Stimulated activated CD8-positive, alpha-beta memory T cell treated with anti-CD3 and anti-CD28 coated beads, Interleukin-4, amount 100 ng/mL, for 48 hours (primary cell): ENCODE measurements at places on chromosomes 12 and 14.

- DNase-seq = peak; percentile 69
Observed at GRCh38 chr12:6764011-6764828, 1.9 kb upstream of the PTMS start.

DNA sequence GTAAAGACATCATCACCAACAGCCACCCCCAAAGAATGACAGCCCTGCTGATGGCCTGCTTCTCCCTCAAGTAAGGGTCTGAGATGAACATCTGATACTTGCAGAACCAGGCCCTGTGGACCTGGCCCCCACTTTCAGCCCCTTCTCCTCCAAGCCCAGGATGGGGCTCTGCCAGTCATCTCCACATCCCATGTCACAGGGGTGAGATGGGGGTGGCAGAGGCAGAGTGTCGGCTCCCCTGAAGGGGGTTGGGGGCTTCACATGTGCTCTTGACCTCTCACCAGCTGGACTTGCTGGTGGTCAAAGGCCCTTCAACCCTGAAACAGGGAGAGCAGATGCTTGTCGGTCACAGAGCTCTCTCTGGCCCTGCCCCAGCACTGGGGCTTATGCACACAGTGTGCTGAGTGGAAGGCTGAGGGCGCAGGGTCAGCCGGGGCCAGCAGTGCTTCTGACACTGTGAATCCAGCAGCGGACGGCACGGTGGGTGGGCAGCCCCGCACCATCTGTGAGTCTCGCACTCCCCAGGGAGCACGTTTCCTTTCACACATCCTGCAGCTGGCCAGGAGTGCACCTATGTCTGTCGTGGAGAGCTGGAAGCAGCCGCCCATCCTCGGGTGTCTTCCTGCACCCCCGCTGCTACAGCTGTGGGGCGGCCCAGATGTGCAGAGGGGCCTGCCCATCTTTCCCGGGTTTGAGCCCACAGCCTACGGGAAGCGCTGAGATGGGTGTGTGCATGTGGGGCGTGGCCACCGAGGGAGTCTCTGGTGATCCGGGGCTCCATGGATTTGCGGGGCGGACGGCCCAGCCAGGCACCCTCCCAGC is 94.3 kb downstream of the ADGRD1 start:
- DNase-seq = no peak

GRCh38 chr12:49060237-49061156 is at the start of gene KMT2D:
KMT2D (minus strand) TSS chr12:49060794; CDS start chr12:49055324, 5,470 bp downstream.
- peak; percentile 90 for DNase-seq

GRCh38 chr12:108630481-108631207 is 3.0 kb downstream of the SELPLG start:
- DNase-seq = peak; percentile 47

DNA sequence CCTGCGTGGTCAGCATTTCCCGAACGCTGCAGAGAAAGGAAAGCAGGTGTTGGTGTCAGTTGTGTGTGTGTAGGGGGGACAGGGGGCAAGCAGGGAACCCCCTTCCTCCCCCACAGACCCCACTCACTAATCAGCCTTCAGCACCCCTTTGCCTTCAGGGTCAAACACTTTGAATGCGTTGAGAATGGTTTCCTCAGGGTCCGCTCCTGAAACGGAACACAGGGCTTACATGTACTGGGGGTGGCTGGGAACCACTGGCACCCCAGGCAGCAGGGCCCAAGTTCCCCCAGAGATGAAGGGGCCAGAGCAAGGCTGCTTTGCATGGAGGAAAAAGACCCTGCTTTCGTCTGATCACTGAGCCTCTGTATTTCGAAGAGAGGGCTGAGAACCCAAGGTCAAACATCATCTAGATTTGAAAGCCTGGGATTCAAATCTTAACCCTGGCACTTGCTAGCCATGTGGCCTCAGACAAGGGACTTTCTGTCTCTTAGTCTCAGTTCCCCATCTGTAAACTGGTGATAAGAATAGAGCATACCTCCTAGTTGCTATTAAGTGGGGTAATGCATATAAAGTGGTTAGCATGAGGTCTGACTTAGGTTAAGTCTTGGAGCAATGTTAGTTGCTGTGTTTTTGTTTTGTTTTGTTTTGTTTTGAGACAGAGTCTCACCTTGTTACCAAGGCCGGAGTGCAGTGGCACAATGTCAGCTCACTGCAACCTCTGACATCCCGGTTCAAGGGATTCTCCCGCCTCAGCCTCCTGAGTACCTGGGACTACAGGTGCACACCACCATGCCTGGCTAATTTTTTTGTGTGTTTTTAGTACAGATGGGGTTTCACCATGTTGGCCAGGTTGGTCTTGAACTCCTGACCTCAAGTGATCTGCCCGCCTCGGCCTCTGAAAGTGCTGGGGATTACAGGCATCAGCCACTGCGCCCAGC is 7.0 kb downstream of the MYL2 start:
- DNase-seq = no peak

DNA sequence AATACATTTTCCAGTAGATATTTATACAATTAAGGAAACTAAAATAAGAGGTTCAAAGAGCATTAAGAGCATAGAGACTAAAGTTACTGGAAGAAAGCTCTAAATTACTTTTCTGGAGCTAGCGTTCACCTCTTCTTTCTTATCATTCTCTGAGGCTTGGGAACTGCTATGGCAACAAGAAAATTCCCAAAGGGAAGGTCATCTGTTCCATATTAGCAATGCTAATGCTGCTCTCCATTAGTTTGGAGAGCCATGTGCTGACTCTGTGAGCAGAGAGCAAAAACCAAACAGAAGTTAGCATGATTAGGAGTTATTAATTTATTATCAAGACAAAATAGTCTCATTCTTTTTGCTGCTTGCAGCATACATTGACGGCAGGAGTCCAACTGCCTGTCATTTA is 143.1 kb upstream of the SLC16A7 start:
- no peak for DNase-seq

GRCh38 chr12:68113644-68114043 is 45.9 kb downstream of the IFNG start:
- DNase-seq = peak; percentile 74

GRCh38 chr12:124757329-124757728 is 106.3 kb downstream of the SCARB1 start:
- DNase-seq = no peak

DNA sequence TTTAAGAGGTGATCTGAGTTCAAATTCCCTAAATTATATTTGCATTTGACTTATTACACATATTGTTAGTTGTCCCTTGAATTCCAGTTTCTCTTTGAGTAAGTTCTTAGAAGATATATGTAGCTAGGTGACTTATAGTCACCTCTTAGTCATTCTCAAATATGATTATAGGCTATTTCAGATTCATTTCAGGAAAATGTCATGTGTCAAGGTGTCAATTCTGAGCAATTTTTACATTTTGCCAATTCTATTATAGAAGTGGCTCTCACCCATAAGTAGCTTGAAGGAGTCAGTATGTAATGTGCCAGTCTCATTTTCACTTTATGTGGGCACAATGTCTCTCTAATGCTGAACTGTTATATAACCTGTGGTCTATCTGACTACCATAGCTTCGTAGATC is 623.4 kb downstream of the DIO2 start:
- DNase-seq = no peak

- DNase-seq = no peak
Observed at GRCh38 chr14:100022772-100023451, 42.3 kb upstream of the EVL start.

DNA sequence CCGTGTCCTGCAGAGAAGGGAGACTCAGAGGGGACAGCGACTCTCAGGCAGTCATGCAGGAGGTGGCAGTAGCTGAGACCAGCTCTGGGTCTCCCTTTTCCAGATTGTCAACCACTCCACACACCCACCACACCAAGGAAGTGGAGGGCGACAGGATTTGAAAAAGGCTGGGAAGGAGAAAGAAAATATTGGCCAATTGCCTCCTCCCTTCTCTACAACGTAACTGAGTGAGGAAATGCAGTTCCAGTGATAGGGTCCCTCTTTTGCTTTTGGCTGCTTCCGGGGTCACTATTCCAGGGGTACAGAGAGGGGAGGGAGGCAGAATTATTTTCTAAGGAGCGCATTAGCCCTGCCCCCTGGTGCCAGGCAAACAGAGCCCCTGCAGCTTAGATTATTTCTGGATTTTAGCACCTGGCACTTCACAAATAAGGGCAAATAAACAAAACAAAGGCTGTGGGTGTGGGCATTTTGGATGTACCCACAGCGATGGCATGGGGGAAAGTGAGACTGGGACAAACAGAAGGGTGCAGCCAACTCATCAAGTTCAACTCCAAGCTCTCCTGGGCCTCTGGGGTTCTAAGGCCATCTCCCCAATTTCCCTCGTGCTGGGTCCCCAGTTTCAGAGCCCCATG is 20.4 kb downstream of the ASB2 start:
- DNase-seq = peak; percentile 26

DNA sequence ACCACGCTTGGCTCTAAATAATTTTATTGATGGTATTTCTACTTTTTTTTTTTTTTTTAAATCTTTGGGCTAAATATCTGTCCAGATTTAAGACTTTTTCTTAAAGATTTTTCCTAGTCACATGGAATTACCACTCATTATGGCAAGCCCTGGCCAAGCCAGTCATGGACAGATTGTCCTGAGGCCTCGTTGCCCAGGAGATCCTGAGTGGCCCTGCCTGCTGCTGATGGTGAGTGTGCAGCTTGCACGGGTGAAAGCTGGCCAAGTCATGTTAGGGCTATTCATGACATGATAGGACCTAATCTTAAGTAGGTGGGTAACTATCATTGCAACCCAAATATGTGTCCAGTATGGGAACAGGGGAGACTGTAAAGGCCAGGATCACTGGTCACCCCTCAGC is 27.8 kb downstream of the GUCY2C start:
- DNase-seq = no peak

GRCh38 chr12:78802593-78802992 is 62.0 kb upstream of the SYT1 start:
- DNase-seq = no peak

DNA sequence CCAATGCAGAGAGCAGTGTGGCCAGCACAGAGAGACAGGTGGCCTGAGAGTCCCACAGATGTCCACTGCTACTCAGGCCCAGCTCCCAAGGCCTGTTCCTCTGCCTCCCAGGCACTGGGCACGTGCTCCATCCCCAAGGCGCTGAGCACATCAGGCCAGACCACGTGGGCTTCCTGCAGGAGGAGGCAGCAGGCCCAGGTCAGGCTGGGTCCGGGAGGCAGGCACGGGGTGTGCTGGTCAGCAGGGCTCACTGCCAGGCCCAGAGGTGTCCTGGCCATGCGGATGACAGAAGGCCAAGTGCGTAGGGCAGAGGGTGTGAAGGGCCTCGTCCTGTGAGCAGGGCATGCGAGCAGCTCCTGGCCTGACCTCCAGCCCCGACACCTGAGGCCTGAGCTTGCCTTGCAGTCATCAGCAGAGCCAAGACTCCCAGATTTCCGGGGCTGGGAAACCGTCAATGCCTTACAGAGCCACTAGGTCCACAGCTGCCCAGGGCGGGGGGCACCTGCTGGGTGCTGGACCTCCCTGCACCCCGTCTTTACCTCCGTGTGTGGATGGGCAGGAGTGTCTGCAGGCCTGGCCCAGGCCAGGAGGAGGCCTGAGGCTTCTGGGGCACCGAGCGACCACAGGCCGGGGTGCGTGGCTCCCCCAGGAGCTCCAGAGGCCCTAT is 14.9 kb downstream of the TRMT61A start:
- no peak for DNase-seq
